Heart right ventricle (tissue), 16 donors: ENCODE measurements at places on chromosomes 13 and 19.

GRCh38 chr13:105928048-105928447 lies 607.4 kb downstream of the EFNB2 start:
- no peak for DNase-seq

DNA sequence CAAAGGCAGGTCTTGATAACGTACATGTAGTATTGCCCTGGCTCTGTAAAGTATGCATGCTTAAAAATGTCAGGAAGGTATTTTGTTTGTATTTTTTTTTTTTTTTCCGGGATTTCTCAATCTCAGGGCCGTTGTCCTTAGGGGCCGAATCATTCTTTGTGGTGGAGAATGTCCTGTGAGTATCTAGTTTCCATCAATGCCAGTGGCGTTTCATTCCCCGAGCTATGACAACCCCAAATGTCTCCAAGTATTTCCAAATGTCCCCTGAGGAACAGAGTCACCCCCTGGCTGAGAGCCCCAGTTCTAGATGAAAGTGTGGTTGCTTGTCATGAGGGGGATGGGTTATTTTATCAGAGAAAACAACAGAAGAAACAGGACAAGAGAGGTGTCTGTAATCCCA lies 68.7 kb downstream of the ACSBG2 start:
- no peak for DNase-seq

DNA sequence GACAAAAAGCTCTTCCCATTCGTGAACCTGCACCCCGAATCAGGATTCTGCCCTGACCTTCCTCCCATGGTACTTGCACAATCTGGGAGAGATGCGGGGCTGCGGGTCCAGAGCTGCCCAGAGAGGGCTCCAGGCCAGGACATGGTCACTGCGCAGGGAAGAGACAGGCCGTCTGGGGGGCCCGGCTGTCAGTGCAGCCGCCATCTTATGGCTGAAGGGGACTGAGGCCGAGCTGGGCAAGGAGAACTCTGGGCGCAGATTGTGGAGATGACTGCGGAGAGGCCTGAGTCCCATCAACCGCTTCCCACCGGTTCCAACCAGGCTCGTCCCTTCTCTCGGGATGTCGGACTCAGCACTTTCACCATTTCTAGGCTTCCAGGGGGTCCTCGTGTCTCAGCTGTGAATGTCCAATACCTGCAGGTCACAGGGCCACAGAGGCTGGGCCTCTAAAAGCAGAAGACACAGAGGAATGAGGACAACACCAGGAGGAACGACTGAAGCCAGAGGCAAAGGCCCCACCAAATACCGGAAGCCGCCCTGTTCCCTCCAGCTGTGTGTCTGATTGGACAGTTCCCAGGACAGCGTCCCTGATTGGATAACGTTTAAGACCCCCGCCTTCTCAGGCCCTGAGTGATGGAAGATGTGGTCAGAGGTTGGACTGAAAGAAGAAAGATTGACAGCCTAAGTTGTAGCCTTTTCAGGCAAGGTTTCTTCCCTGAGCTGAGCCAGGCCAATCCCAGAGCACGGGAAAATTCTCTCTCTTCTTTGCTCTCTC lies 117.1 kb upstream of the ZNF91 start:
- no peak for DNase-seq

DNA sequence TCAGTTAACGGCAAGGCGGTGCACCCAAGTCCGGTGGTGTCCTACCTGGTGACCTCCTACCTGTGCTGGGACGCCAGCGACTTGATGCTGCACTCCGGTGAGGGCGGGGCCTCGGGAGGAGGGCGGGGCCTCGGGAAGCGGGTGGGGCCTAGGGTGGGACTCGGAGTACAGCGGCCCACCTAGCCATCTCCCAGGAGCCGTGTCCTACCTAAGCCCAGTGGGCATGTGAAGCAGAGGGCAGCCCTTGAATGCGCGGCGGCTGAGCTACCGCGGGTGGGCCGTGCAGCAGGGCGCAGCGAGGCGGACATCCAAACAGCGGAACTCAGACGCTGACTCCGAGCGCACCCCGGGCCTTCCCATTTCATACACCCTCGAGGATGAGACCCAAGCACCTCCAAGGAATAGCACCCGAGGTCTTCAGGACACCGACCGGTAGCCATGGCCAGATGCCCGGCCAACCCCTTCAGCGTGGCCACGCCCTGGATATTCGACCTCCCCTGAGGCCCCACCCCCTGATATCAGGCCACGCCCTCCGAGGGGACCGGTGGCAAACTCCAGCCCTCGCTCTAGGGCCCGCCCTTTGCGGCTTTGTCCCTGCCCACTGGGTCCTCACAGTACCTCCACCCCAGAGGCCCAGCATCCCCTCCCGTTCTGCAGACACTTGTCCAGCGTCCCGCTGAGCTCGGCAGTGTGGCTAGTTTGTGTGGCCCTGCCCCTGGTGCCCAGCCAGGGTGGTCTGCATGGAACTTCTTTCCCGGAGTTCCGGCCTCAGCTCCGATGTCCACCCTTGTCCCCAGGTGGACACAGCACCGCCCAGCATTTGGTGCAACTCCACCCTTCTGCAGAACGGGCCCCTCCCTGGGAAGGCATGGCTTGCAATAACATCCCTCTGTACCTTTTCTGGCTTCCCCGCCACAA lies 5.4 kb downstream of the KLK1 start:
- peak; percentile 48 for DNase-seq

DNA sequence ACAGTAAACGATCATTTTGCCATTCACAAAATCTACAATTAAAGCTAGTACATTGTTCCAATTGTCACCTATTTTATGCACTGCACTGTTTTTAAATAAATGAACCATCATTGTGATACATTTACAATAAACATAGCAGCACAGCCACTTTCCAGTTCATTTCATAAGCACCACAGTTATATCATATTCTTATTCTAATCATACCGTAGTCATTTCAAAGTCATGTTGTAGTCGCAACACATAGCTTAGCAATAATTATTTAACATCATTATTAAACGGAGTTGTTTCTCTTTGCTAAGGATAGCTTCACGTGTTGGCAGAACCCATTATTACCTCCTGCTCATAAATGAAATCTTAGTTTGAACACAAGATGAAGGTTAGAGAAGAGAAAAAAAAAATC lies 2.2 kb upstream of the PCDH9 start:
- no peak for DNase-seq

GRCh38 chr19:19613506-19613905 lies 5.0 kb downstream of the PBX4 start:
- no peak for DNase-seq

- DNase-seq: no peak
Measured at GRCh38 chr19:18781885-18782527, 9.1 kb downstream of the COMP start.

DNA sequence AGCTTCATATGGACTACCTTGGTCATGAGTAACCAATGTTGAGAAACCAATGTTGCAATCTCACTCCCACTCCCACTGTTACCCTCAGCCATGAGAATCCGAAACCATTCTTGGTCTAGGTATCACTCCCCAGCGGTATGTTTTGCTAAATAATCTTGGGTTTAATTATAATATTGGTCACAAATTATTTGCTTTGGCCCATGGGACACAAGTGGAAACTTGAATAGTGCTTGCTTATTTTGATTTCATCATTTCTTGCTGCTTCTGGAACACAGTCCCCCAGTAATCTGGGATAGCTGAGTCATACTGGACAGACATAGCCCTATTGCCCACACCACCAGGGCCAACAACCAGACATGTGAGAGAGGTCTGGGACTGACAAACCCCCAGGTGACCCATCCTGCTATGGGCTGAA lies 171.6 kb upstream of the IPO5 start:
- no peak for DNase-seq

DNA sequence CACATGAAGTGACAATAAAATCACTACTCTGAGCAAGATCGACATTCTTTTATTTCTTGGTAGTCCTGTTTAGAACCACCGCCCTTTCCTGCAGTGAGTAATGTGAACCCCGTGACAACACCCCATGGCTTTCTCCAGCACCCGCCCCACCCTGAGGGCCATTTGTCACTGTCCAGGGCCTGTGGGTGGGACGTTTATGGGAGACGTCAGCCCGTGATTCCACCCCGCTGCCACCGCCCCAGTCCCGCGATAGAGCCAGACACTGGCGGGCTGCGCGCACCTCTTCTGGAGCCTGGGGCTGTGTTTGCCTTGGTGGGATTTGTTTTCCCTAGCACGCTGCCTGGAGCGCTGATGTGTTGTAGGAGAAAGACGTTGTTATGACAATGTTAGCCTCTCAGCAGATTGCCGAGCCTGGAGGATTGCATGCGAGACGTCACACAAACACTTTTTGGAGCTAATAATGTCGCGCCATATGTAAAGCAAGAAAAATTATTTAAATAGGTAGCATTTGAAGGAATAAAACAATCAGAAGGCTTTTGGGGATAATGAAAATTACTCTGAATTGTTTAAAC lies 263.7 kb downstream of the TEX29 start:
- no peak for DNase-seq

- no peak for DNase-seq
Measured at GRCh38 chr13:84433024-84433423, 550.8 kb upstream of the SLITRK1 start.
